A549 treated with AZD2906 at 1 μM for 4 hours (cell line): ENCODE measurements at places on chromosomes 13 and 19. TPM values are rescaled to one million over a fixed set of nuclear protein-coding genes. Genes with fewer than 3 reads are reported as not detected.

LIM2 gene
- not detected in 5 replicates for total RNA-seq

ZNF878 gene
- total RNA-seq: not detected in 5 replicates

ANKRD24 gene
- 0.17 to 0.29 TPM (median 0.24 TPM) in 5 replicates for total RNA-seq

F2RL3 gene
- total RNA-seq: 0.06 TPM in 1 of 5 replicates, not detected in the others

KLK15 gene
- not detected in 5 replicates for total RNA-seq

NALCN gene
- 3.1 to 4.2 TPM (median 3.9 TPM) in 5 replicates for total RNA-seq

ZNF530 gene
- 4.8 to 6.2 TPM (median 5.4 TPM) in 5 replicates for total RNA-seq

ZNF93 gene
- total RNA-seq: not detected in 5 replicates

TEKTIP1 gene
- total RNA-seq: 0.16 to 0.21 TPM (median 0.20 TPM) in 3 of 5 replicates, not detected in the others
